OCI-M1 (cell line): ENCODE measurements at places on chromosomes 5 and 9.

- DNase-seq, result no peak
Measured at GRCh38 chr5:59893429-59894227, at the start of gene PDE4D. Gene PDE4D (minus strand): TSS chr5:59893726.

DNA sequence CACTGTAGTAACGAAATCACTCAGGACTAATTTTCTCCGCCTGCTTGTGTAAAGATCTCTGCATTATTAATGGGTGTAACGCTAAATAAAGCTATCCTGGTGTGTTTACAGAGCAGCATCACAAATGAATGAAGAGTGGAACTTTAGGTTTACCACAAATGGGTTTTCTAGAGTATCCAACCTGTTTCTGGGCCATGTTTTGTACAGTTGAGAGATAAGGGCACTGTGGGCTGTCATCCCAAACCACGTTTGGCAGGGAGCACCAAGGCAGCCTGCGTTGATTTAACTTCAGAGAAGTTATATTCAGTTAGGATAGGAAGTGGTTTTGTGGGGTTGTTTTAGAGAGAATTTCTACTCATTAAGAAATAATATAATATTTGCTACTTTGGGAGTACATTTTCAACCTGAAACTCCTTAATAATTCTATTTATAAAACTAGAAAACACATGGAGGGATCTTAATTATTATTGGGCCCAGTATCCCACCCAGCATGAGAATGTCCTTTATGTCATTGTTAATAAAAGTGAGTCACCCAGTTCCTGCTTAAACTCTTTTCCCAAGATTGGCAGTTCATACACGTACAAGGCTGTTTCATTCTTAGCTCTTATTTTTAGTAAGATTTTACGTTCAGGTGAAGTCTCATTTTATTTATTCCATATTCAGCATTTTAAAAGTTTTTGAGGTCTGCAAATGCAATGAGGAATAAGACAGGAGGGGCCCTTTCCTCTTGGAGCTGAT lies 8.0 kb downstream of the KCNN2 start:
- no peak for DNase-seq

DNA sequence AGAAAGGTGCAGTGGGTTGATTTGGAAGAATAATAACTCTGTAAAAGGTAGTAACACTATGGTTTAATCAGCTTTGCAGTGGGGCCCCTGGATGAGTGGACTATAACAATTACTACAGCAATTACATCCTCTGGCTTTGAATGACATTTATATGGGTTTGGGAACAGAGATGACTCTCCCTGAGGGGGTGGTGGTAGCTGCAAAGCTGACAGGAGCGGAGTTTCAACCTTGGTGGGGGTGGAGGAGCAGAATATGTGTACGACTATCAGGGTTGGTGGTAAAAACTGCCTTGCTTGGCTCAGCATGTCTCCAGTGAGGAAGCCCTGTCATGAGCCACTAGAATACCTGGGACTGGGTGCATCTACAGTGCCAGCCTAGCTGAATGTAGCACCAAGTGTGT lies 28.3 kb upstream of the NR3C1 start:
- no peak for DNase-seq

GRCh38 chr9:104750185-104750767 lies 2.8 kb downstream of the NIPSNAP3A start:
- peak; percentile 86 for DNase-seq

GRCh38 chr9:70452365-70452764 lies 37.9 kb upstream of the KLF9 start:
- DNase-seq, result no peak

- no peak for DNase-seq
Measured at GRCh38 chr5:57103317-57103907, 70.4 kb upstream of the GPBP1 start.

- DNase-seq, result peak; percentile 82
Measured at GRCh38 chr5:176169393-176170063, 68.7 kb upstream of the SIMC1 start.

- DNase-seq, result peak; percentile 54
Measured at GRCh38 chr9:121640076-121640475, 11.4 kb upstream of the DAB2IP start.

DNA sequence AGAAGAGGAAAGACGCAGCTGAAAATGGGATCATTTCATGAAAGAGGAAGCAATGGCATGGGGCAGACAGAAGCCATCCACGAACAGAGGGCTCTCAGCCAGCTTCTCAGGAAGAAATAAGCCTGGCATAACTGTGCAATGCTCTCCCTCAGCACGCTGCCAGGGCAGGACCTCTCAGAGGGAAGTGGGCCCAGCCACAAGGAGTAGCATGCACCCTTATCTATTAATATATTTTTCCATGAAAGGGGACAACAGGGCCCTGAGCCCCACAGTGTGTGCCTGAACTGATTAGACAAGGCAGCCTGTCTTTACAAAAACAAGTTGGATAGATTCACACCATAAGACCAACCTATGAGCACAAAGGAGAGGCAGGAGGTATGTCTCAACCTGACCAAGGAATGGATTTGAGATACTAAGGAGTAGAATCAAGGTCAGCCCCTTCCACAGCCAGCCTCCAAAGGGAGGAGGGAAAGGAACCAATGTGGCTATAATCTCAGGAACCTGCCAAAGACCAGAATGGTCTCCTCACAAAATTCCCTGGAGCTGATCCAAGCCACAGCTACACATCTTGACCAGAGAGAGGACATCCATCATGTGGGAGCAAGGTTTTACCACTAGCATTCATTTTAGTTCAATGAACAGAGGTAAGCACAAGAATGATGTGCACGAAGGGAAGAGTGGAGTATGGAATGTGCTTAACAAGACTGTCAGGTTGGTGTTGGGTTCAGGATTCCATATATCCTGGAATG lies 154.8 kb downstream of the SIL1 start:
- no peak for DNase-seq

GRCh38 chr5:116145416-116145815 lies 60.6 kb downstream of the COMMD10 start:
- DNase-seq, result no peak

- DNase-seq, result no peak
Measured at GRCh38 chr9:26292943-26293342, 599.7 kb downstream of the CAAP1 start.

DNA sequence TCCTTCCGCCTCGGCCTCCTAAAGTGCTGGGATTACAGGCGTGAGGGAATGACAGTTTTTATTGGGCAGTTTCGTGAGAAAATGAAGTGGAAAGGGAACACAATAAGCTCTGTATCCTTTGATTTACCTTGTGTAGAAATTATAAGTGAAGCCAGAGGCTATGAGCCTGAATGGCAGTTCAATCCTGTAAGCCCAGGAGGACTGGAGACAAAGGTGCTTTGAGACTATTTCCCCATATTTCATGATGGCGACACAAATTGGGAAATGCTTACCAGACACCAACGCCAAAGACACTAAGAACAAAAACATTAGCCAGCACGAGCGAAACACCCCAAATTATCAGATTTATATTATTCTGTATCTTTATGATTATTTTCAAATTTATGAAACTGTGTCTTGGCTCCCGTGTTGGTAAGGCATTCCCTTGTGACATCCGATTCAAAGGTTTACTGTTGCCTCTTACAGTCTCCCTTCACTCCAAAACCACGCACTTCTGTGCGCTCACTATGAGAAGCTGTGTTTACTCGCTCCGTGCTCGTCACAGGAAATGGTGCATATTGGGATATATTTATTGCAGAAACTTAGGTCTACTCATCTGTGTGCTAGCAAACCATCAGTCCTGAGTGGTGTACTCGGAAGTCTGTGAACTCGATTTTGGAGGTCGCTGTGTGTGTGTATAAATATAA lies 73.9 kb downstream of the SH3PXD2B start:
- DNase-seq, result no peak

DNA sequence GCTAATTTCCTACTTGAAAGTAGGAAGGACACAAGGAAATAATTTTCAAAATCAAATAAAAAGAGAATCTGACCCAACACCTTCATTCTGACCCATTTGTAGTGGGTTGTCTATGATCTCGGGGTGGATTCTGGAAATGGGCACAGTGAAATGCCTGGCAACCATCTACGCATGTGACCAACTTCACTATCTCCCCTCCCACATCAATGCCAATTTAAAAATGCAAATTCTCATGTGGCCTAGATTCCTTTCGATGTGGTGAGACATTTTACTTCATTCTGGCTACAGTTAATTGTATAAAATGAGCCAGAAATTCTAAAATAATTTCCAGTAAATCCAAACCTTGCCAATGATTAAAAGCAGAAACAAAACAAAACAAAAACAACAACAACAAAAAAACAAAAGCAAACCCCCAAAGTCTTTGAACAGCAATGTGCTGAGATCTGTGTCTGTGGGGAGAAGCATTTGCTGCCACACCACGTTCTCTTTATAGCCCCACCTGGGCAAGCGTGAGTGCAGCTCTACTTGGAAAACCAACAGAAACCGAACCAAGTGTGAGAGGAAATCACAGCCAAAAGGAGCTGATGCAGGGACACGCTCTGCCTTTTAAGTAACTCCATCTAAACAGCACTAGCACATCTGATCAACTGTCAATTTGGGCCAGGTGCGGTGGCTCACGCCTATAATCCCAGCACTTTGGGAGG lies 59.0 kb downstream of the USP20 start:
- no peak for DNase-seq

GRCh38 chr5:59685793-59686192 lies 207.7 kb downstream of the PDE4D start:
- DNase-seq, result no peak

DNA sequence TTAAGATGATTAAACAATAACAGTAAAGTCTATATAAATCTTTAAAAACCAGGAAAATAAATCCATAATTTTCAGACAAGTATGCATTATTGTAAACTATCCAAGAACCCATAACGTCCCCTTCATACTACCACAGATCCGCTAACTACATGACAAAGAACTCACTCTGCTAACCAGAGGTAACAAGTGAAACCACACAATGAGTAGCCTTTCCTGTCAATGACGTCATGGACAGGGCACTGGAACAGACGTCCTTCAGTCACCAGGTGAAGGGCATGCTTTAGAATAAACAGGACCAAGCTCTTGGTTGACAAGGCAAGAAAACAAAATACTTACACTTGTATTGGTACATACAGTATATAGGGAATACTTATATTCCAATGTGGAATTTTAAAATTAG lies 45.2 kb downstream of the RNF130 start:
- peak; percentile 47 for DNase-seq

DNA sequence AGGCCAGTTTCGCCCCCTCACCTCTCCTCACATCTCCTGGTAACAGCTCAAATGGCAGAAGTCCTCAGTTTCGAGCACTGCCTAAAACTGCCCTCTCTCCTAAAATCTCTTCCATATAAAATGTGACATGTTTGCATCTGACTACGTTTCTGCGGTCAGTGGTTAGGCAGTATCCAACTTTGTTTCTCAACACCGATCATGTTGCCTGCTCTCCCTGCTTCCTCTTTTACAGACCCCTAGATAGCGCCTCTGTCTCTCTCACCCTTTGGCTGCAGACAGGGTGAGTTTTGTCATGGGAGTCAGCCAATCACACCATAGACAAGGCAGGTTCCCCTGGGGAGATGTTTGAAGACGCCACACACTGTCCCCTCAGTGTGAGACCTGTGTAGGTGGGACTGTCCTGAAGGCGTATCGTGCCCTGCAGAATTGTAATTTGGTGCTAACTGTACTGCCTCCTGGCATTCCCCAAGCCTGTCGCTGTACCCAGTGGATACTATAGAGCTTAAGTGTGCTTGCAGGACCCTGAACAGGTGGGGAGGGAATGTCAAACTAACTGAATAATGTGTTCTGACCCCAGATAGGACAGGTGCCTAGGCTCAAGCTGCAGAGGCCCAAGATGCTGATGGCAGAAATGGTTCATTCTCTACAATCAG lies 1.1 kb downstream of the HEXB start:
- DNase-seq, result no peak

DNA sequence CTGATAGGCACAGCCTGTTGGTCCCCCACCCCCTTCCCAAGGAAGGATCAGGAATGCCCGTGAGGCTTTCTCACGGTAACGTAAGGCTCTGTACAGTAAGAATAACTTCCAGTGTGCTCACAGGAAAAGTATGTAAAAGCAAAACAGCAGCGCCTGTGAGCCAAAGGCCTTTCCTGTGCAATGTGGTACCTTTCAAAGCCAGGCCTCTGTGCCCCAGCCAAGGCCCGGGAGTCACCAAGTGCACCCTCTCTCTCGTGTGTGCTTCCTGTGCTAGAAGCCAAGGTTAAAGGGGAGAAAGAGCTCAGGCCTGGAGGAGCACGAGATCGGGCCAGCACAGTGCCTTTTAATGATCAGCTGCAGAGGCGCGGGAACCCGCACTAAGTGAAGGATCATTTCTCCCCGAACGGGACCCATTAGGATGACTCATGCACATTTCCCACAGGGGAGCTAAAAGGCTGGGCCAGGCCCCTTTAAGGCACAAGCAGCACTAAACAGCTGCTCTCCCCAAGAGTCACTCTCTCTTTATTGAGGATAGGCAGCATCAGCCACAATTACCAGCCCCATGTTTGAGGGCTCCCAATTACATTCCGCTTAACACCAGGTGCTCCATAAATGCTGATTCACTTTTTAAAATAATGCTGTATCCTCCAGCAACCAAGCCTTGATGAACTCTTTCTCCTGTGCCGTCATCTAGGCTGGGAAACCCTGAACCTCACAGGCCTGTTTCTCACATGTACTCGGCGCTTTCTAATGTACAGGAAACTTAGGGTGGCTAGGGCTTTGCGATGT lies 42.8 kb downstream of the SHB start:
- DNase-seq, result no peak

DNA sequence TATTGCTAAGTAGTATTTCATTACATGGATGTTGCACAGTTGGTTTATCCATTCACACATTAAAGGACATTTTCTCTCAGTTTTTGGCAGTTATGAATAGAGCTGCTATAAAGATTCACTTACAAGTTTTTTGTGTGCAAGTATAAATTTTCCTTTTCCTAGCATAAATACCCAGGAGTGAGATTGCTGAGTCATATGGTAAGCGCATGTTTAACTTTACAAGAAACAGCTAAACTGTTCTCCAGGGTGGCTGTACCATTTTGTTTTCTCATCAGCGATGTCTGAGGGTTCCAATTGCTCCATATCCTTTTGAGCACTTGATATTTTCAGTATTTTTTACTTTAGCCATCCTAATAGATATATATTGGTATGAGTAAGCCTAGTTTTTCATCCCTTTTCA lies 16.4 kb upstream of the ABCA1 start:
- DNase-seq, result no peak

GRCh38 chr9:130213911-130214761 lies 41.9 kb downstream of the NCS1 start:
- DNase-seq, result peak; percentile 92

DNA sequence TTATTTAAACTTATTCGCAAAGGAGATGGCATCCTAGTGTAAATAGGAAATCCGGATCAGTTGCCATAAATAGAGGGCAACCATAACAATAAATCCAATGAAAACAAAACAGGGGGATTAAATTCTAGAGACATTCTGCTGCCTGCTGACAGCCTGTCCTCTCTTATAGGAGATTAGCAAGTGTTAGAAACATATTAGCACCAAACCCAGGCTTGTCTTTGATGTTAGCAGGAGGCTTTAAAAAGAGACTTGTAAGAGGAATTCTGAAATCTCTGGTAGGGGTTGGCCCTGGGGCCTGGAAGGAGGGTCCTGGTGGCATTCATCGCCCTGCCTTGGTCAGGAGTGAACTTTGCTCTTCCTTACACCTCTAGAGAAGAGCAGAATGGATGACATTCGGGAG lies 21.6 kb downstream of the NDST1 start:
- DNase-seq, result no peak
